ENCODE measurements at places on chromosomes 3 and 15.

- DNase-seq: no peak
These were observed 69.8 kb upstream of the SLC4A7 start for GRCh38 chr3:27553886-27554540.

GRCh38 chr3:157094751-157095480, 65.0 kb downstream of the CCNL1 start:
- DNase-seq: no peak

DNA sequence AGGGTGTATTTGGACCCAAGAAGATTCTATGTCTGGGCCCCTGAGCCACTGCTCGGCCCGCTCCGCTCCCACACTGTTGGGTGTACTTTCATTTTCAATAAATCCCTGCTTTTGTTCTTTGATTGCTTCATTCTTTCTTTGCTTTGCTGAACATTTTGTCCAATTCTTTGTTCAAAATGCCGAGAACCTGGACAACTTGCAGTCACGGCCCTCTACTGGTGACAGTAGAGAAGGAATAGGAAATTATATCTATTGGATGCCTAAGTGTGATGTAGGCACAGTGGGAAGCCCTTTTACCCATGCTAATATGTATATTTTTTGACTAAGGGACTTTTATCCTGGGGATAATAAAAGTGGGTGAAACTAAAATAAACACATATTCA, 340.8 kb downstream of the LRRC3B start:
- DNase-seq: no peak

DNA sequence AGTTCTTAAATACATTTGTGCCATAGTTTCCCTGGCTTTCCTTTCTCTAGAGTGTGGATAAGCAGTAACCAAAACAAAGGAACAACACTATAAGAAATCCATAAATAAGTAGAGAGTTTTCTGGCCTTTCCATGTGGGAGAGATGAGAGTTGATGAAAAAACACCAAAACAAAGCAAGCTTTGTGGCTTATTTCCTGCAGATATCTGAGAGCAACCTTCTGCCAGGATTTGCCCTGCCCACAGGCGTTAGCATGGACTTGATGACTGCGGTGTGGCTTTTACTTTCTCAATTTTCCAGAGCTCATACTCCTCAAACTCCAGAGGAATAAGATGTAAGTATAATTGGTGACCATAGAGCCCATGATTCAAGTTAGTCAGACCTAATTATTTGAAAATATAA, 194.9 kb downstream of the RAP2B start:
- DNase-seq: no peak

GRCh38 chr3:120196333-120196732, 88.7 kb downstream of the GPR156 start:
- DNase-seq: no peak

All from cerebellar nuclear complex (tissue), 1 donor.